ENCODE measurements at places on chromosomes 16 and 17.

DNA sequence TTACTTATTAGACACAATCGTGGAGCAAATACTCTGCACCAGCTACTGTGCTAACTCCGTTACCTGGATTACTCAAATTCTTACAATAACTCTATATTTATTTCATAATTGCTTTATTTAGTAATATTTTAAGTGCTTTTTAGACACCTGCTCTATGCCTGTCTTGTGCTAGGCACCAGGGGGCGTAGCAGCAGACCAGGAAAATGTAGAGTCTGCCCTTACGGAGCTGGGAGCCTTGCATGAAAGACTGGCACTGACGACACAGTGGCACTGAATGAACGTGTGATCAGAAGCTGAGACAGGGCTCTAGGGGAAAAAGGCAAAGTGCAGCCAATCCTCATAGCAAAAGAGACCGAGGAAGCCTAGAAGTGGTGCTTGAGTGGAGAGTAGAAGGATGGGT lies 486.5 kb downstream of the CDH13 start:
- no peak for DNase-seq

GRCh38 chr16:57609541-57610401 lies 18.7 kb upstream of the ADGRG1 start:
- no peak for DNase-seq

DNA sequence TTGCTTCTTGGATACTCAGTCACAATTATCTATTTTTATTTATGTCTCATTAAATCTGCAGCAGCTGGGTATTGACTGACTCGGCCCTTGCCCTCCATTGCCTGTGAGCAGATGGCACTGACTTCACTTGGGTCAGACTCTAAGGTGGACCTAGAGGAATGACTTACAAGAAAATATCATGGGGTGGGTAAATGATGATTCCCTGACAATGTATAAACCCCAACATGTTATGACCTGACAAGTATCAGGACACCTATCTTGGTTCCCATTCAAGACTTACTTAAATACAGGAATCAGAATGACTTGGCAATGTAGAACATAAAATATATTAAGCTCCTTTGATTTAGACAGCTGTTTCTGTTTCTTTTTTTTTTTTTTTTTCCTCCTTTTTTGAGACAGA lies 953.5 kb downstream of the CDH11 start:
- DNase-seq, result no peak

DNA sequence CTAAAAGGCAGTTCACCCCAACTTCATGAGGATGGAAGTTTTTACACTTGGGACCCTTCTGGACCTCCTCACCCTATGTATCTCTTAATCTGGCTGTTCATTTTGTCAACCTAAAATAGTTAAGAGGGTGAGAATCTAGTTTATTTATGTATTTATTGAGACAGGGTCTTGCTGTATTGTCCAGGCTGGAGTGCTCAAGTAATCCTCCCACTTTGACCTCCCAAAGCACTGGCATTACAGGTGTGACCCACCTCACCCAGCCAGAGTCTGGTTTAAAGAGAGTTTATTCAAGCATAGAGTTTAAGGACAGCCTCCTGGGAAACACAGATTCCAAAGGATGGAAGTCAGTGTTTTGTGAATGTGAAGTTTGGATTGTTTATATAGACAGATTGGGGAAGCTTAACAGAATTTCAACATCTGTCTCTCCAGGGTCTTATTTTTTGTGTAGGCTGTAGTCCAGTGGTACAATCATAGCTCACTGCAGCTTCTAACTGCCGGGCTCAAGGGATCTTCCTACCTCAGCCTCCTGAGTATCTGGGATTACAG lies 8.0 kb upstream of the APPBP2 start:
- no peak for DNase-seq

- no peak for DNase-seq
Measured at GRCh38 chr17:37564252-37564651, 45.0 kb downstream of the SYNRG start.

GRCh38 chr16:54512467-54512995 lies 225.9 kb upstream of the IRX3 start:
- DNase-seq, result no peak

- no peak for DNase-seq
Measured at GRCh38 chr17:41658846-41659245, 29.8 kb upstream of the EIF1 start.

All from CD4-positive, CD25-positive, alpha-beta regulatory T cell (primary cell).